Fibroblast of skin of left biceps (primary cell): ENCODE measurements at places on chromosomes 2 and 18.

DNA sequence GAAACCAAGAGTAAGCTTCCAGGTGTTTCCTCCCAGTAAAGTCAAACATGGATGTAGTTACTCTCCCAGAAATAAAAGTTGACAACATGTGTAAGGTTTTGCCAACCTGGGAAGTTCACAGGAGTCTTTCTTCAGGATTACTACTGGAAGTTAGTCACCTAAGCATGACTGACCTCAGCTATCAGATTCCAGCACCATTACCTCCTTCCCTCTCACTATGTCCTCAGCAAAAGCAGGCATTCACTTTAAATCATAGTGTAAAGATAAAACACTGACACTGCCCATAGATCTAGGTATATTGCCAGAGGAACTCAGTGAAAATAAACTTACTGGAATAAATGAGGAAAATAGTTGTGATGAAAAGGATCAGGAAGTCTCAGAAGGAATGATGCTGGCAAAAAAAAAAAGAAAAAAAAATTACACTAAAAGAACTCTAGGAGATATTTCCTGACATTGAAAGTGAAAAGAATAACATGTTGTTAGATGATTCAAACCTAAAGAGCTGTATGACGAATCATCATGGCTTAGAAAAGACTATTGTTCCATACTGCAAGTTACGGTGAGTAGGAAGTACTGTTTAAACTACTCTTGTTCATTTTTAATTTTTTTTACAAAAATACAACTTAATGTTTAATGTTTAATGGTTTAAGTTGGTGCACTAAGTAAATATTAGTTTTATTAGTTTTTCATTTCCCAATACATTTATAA is 484.5 kb upstream of the ZNF804A start:
- DNase-seq = no peak

GRCh38 chr2:9398881-9399780 is 24.2 kb downstream of the ITGB1BP1 start:
- no peak for DNase-seq

DNA sequence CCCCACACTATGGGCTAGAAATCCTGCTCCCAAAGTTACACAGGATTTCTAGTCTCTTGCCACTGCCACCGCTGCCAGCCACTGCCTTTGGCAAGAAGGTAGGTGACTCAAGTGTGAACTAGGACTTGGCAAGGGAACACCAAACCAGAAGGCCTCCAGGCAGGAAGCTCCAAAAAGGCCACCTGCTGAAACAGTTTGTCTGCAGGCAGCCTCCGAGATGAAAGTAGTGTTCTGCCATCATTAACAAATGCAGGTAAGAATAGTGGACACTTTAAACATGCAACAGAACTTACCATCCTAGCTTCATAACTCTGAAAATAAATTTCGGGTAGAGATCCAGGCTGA is 3.9 kb downstream of the ANKRD44 start:
- DNase-seq = no peak

GRCh38 chr2:128347171-128347558 is 28.5 kb upstream of the HS6ST1 start:
- DNase-seq = no peak

- DNase-seq = no peak
These were observed 60.9 kb downstream of the ICOS start for GRCh38 chr2:203997481-203997880.

DNA sequence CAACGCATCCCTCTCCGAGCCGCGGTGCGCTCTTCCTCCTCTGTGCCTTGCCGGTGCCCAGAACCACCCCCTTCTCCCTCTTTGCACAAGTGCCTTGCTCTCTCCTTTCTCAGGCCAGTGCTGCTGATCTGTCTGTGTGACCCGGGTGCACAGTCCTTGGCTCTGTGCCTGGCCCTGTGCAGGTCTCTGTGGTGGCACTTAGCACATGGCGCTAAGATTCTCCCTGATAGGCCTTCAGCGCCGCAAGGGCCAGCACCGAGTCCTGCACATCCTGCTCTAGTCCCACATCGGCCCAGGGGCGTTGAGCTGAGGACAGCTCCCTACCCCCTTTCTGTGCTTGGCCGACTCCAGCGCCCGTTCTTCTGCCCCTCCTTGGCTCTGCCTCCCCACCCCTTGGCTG is 136.1 kb downstream of the NEDD4L start:
- DNase-seq = no peak

GRCh38 chr2:233223059-233223894 is 28.2 kb upstream of the ATG16L1 start:
- no peak for DNase-seq

DNA sequence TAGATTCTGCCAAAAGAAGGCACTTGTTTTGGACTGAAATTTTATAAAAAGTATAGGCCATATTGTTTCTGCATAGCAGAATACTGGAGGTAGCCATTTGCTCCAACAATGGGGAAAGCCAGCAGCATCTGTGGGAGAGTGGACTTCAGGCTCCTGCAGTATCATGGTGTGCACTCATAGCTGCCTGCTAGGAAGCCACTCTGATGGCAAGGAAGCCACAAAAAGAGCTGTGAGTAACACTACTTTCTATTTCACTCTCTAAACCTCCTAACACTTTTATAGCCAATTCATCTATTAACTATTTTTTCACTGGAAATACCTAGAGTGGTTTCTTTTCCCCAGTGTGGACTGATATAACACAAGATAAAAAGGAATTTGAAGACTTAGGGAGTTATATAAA is 144.4 kb upstream of the KCNJ3 start:
- no peak for DNase-seq

GRCh38 chr2:111975053-111975552 is 76.7 kb downstream of the MERTK start:
- peak; percentile 76 for DNase-seq

DNA sequence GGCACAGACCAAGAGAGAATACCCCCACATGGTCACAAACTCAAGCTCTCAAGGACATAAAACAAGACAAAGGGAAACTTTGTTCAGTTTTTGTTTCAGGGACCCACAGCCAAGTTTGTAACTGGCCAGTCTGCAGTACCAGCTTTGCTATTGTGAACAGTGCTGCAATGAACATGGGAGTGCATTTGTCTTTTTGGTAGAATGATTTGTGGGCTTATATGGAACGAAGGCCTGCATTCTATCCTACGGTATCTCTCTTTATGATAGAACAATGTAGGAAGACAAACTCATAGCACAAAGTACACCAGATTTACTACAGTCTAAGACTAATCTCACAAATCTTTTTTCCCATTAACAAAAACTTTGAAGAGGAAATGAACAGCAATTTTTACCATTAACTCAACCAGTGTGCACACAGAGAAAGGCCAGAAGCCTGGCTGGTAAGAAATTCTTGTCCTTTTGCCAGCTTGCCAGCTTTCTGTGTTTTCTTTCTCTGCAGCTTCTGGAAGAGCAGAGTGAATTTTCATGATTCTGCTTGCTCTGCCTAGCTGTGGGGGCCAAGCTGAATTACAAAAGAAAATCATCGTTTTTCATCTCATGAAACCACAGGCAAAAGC is 37.1 kb upstream of the FEZ2 start:
- DNase-seq = no peak

DNA sequence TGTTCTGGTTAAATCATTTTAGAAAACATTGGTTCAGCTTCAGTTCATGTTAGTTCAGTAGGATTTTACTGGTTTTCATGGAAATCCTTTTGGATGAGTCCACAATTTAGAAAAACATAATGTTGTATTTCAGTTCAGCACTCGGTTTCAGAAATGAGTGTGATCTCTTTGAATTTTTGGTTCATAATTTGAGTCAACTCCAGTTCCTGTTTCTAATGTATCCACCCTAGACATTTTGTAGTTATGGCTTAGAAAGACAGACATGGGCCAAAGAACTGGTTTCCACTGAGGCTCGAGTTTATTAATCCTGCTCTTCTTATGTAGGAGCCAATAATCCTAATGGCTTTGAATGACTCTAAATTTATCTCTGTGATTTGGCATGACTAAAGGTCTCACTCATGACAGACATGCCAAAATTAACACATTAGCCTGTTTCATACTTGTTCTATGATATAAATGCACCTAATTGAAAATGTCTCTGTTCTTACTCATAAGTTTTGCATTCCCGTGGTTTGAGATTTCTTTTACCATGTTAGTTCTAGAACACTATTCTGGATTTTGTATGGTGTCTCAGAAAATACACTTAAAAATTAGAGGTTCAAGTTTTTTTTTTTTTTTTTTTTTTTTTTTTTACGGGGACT is 82.3 kb upstream of the SPRED2 start:
- DNase-seq = peak; percentile 29

DNA sequence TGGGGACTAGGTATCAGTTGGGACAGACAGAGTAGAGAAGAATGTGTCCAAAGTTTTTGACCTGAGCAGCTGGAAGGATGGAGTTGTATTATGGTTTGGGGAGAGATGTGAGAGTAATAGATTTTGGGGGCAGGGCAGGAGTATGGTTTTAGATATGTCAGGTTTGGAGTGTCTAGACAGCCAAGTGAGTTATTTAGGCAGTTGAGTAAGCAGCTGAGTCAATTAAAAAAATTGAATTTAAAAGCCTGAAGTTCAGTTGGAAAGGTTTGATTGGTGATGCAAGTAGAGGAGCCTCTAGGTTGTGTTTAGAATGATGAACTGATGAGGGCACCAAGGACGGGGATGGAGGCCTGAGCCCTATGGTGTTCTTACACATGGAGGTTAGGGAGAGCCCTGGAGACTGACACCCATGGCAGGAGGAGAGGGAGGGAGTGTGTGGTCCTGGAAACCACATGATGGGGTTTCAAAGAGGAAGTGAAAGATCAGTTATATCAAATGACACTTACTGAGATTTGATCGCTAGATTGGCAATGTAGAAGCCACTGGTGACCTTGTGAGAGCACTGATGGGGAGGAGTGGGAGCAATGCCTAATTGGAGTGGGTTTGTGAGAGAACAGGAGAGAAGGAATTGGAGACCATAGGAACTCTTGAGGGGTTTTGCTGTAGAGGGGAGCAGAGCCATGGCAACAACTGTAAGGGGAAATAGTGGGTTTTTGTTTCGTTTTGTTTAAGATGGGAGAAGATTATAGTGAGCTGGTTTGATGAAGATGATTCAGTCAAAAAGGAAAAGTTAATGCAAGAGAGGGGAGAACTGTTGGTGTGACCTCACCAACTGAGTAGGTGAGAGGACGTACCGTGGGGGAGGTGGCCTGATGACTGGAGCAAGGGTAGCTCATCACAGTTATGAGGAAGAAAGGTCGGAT is 10.3 kb downstream of the ITGA6 start:
- DNase-seq = no peak

- DNase-seq = no peak
These were observed 44.3 kb upstream of the CYP1B1 start for GRCh38 chr2:38120264-38120592.

DNA sequence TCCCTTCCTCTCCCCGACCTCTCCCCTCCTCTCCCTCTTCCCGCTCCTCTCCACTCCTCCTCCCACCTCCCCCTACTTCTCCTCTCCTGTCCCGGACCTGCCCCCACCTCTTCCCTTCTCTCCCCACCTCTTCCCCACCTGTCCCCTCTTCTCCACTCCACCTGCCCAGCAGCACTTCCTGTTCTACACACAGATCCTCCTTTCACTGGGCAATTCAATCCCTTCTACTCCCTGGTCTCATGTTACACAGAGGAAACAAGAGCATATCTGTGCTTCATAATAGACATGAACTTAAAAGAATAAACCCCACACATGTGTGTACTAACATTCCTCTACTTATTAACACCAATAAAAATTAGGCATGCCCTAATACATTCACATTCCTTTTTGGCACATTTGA is 34.8 kb downstream of the TIMM21 start:
- no peak for DNase-seq

GRCh38 chr2:144834363-144834762 is 314.4 kb upstream of the ZEB2 start:
- DNase-seq = no peak

GRCh38 chr2:73851274-73851673 is 22.5 kb downstream of the STAMBP start:
- no peak for DNase-seq

- DNase-seq = no peak
These were observed 455 bp upstream of the AGAP1 start for GRCh38 chr2:235493402-235493774.

DNA sequence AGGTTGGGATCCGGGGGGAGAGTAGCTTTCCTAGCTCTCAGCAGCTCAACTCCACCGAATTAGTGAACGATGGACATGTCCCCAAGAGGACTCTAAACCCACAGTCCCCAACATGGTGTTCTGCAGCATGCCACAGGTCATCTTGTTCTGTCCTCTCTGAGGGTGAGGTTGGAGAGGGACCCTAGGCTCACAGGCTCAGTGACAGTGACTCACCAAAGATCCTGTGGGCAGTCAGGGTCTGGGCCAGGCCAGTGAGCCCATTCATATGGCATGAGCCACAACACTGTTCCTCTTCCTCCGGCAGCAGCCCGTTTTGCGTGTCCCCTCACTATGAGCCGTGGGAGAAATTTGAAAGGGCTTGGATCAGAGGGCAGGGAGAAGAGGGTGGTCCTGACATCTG is 2.8 kb upstream of the SLC20A1 start:
- DNase-seq = no peak

GRCh38 chr2:231161252-231161839 is 36.5 kb upstream of the HTR2B start:
- DNase-seq = no peak

GRCh38 chr2:226683944-226684562 is 115.6 kb downstream of the IRS1 start:
- DNase-seq = no peak

DNA sequence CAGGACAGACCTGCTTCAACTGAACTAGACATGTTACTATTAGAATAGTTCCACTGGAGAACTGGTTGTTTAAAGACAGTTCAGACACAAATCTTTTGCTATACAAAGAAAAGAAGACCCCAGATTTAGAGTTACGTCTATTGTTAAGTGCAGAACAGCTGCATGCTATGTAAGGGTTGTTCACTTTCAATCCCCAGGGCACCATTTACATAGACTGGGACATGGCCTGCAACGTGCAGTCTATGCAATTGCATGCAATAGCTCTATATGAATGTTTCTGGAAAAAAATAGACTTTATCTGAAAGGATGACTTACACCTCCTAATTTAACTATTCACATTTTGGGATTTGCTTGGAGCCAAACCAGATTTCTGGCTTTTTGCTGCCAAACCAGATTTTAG is 36.1 kb upstream of the DPP10 start:
- no peak for DNase-seq

- DNase-seq = no peak
These were observed 36.7 kb upstream of the ARL4C start for GRCh38 chr2:234533626-234534025.

- DNase-seq = no peak
These were observed 337.9 kb upstream of the SALL3 start for GRCh38 chr18:78641689-78642231.

DNA sequence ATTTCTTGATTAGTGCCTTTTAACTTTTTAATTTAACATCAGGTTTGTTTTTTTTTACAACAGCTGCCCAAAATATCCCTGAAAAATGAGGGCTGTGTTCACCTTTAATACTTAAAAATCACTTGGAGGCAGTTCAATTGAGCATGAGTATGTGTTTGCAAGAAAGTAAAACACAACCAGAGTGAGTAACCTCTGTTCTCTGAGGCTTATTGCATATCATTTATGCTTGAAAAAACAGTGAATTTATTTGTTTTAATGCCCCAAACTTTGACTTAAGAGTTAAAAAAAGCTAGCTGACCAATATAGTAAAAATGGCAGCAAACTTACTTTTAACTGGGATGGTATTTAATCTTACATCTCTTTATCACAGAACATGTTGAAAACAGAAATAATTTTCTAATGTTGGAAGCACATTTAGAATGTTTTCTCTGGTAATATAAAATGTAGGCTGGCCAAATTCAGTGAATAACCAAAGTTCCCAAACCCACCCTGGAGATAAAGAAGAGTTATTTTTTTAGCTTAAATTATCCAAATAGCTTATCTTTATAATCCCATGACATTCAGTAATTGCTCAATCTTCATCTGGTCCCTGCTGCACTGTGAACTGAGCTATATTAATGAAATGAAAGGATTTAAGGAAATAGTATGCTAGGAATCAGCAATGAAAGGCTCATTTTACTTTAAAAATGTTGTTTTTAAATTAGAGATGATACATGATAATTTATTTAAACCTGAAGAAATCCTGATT is 24.8 kb upstream of the EFEMP1 start:
- DNase-seq = no peak
